ENCODE measurements at places on chromosomes 2 and 18. TPM values are rescaled to one million over a fixed set of nuclear protein-coding genes. Genes with fewer than 3 reads are reported as not detected.

SMAD2 gene
- 42.7 TPM for total RNA-seq

LDLRAD4 gene
- not detected for total RNA-seq

ZNF532 gene
- 40.3 TPM for total RNA-seq

XRCC5 gene
- total RNA-seq: 233 TPM

DNER gene
- 3.0 TPM for total RNA-seq
